ENCODE measurements at places on chromosomes 13 and 19.

DNA sequence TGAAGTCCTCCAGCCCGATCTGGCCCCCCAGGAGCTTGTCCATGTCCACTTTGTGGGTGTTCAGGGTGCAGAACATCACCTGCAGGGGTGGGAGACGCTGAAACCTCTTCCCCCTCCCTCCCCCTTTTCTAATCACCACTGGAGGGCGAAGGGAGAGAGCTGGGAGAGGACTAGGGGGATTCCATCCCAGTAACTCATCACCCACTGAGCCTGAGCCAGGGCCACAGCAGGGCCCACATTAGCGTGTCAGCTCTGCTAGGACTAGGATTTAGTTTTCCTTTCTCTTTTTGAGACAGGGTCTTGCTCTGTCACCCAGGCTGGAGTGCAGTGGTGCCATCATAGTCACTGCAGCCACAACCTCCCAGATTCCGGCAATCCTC is 5.5 kb upstream of the PTGER1 start:
- DNase-seq, result no peak

- no peak for DNase-seq
Observed at GRCh38 chr13:59680429-59681024, 483.2 kb downstream of the DIAPH3 start.

DNA sequence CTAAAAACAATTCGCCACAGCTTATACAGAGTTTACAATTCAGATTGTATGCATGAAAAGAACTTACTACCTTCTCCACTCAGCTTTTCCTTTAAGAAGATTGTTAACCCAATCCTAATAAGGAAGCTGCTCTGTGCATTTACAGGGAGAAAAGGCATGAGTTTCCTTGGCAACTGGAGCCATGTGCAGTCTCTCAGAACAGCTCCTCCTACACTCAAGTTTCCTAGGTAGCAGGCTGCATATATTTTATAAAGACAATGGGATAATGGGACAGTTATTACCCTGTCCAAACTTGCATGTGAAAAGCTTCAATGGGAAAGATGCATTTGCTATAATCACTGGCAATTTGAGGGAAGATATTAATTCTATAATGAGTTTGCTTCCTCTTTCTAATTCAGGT is 125.5 kb upstream of the TRPC4 start:
- DNase-seq, result no peak

DNA sequence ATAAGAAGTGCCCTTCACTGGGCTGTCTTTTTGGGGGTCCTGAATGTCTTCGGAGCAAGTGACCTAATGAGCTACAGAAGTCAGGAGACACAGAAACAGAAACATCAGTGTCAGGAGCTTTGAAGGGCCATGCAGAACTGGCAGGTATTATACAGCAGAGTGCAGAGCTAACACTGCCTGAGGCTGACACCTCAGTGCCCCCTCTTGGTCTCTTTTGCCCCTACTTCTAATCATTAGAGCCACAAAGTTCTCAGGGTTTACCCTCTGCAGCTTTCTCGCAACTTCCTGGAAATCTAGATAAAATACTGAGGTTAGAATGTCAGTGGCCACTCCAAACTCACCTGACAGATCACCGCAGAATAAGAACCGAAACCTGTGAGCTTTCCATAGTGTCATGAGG is 172.7 kb downstream of the B3GLCT start:
- no peak for DNase-seq

Measured in stimulated activated CD4-positive, alpha-beta T cell treated with anti-CD3 and anti-CD28 coated beads, Interleukin-4, amount 100 ng/mL, for 48 hours (primary cell).